ENCODE measurements at places on chromosomes 2 and 18.

GRCh38 chr2:42359304-42359964, 1.6 kb downstream of the COX7A2L start:
- DNase-seq, result no peak

GRCh38 chr2:8799004-8799403, 38.4 kb downstream of the KIDINS220 start:
- no peak for DNase-seq

- DNase-seq, result no peak
These were observed 33.0 kb downstream of the CYRIA start for GRCh38 chr2:16632598-16632997.

- no peak for DNase-seq
These were observed 195.9 kb upstream of the CYRIA start for GRCh38 chr2:16861530-16861929.

GRCh38 chr2:203706403-203706802, at the start of gene CD28:
Gene CD28, plus strand, starts transcription at chr2:203706639. Its CDS starts 58 bp downstream, at chr2:203706697.
- DNase-seq, result peak; percentile 62

- no peak for DNase-seq
These were observed 27.6 kb downstream of the LYPD1 start for GRCh38 chr2:132642415-132642814.

GRCh38 chr2:19630921-19631320, 270.9 kb downstream of the TTC32 start:
- DNase-seq, result no peak

DNA sequence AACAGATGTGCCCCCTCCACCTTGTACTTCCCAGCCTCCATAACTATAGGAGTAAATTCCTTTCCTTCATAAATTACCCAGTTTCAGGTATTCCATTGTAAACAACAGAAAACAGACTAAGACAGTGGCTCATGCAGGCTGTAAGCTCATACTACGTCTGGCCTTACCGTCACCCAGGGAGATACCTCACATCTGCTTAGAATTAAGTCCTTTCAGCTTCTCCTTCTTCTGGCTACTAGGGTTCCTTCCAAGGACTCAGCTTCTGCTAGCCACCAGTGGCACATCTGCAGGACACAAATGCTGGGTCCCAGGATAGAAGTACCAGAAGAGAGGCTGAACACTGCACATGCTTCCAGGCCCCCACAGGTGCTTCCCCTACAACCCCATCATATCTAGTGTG, 22.4 kb upstream of the FEZ2 start:
- DNase-seq, result no peak

DNA sequence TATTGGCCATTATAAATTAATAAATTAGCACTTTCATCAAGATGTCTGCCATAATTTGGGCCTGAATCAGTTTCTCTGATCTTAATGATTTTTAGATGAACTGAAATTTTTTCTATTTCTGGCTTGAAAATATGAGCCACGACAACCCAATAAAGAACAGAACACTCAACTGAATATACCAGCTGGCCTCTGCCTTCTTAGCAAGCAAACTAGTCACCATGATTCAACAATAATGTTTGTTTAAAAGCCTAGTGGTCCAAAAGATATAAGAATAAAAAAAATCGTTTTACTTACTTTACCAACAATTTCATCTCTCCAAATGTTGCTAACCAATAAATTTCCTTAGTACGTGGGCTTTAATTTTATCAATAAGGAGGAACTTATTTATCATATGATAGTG, 66.7 kb upstream of the TTN start:
- no peak for DNase-seq

DNA sequence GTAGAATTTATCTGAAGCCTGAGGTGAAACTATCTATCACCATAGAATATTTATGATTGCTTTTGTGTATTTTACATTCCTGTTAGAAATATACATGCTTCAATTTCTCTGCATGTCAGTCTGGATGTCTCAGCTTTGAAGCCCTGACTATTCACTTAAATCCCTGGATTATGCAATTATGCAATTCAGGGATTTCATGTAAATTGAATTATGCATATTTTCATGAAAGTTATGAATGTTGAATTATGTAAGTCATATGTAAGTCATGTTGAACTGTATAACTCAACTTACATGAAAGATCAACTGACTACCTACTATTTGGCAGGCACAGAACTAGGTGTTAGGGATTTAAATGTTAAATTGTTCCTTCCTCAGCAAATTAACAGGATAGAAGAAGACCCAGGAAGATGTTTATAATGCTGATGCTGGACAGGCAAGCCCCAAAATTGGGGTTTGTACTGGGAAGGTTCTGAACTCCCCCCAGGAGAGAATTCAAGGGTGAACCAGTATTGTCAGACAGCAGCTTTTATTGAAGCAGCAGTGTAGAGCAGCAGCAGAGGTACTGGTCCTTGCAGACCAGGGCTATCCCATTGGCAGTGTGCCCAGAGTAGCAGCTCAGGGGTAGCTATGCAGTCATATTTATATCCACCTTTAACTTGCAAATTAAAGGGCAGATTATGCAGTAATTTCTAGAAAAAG, 236.5 kb downstream of the ZNF804A start:
- DNase-seq, result no peak

DNA sequence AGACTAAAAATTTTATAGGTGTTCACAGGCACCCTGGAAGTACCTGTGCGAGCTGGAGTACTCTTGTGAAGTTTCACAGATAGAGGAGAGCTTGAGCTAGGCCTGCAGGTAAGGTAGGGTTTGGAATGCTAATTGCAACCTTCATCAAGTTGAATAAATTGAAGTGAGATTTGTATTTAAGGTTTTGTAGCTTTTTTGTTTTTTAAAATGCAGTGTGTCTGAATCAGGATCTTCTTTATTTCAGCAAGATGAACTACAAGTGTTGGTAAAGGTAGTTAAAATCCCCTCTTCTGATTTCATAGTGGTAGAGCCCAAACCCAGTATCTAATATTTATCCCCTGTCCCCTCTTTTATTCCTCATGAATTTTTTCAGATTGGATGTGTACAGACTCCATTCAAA, 45.5 kb downstream of the MGAT5 start:
- no peak for DNase-seq

GRCh38 chr2:63700271-63700670, 111.5 kb downstream of the MDH1 start:
- DNase-seq, result no peak
